ENCODE measurements at places on chromosomes 7 and 10.

DNA sequence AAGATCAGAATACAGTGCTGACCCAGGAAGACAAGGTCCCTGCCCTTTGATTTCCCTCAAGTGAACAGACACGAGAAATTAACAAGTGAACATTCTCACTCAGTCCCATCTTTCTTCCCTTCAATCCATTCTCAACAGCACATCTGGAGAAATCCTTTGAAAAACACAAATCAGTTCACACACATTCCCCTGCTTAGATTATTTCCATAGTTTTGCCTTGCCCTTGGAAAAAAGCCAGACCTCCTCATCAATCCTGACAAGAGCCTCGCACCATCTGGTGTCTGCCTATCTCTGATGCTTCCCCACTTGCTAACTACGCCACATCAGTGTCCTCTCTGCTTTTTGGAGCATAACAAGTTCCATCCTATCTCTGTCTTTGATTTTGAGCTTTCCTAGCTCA, 94.4 kb upstream of the KIAA1217 start:
- no peak for DNase-seq

- DNase-seq = no peak
Measured at GRCh38 chr10:113983552-113983951, 60.1 kb upstream of the ADRB1 start.

DNA sequence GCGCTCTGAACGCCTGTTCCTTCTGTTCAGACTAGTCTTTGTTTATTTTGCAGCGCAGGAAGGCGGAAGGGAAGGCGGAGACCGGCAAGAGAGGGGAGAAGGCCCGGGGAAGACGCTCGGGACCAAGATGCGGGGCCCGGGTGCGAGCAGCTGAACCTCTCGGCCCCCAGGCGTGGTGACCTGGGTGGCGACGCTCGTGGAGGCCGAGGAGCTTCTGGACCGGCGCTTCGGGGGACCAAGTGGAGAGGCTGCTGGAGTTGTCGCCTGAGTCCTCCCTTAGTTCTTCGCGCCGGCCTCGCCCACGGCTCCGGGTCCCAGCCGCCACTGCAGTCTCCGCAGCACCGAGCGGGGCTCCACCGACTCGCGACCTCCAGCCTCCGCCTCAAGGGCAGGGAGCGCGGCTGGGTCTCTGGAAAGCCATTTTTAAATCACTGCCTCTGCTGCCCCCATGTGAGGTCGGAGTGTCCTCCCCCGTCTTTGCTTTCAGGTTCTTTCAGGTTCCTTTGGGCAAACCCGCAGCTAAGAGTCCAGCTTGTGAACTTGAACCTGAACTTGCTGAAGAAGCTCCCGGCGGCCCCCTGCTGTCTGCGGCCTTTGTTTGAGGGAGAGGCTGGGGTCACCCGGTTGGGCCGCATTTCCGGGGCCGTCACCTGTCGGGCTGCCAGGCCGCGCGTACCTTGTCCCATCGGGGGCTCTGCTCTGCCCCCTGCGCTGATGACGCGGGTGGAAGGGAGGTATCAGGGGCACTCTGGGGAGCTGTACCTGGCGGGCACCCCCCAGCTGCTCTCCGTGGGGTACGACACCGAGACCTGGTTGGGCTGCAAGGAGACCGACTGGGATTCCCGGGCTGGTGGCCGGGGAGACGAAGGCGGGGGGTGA, 136.0 kb downstream of the KIF20B start:
- peak; percentile 24 for DNase-seq

DNA sequence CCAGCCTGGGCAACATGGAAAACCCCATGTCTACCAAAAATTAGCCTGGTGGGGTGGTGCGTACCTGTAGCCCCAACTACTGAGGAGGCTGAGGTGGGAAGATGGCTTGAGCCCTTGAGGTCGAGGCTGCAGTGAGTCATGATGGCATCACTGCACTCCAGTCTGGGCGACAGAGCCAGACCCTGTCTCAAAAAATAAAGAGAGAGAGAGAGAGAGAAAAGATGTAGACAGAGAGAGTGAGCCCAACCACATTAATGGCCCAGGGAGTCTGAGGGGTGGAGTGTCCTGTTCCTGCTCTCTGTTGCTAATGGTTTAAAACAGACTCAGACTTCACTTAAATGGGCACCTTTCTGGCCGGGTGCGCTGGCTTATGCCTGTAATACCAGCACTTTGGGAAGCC, 455.7 kb upstream of the GALNT17 start:
- DNase-seq = no peak

- DNase-seq = no peak
Measured at GRCh38 chr7:50321487-50322067, 17.1 kb downstream of the IKZF1 start.

- no peak for DNase-seq
Measured at GRCh38 chr10:5574642-5575131, 49.9 kb downstream of the CALML3 start.

- peak; percentile 99 for DNase-seq
Measured at GRCh38 chr7:12715372-12716133, 28.1 kb downstream of the ARL4A start.

DNA sequence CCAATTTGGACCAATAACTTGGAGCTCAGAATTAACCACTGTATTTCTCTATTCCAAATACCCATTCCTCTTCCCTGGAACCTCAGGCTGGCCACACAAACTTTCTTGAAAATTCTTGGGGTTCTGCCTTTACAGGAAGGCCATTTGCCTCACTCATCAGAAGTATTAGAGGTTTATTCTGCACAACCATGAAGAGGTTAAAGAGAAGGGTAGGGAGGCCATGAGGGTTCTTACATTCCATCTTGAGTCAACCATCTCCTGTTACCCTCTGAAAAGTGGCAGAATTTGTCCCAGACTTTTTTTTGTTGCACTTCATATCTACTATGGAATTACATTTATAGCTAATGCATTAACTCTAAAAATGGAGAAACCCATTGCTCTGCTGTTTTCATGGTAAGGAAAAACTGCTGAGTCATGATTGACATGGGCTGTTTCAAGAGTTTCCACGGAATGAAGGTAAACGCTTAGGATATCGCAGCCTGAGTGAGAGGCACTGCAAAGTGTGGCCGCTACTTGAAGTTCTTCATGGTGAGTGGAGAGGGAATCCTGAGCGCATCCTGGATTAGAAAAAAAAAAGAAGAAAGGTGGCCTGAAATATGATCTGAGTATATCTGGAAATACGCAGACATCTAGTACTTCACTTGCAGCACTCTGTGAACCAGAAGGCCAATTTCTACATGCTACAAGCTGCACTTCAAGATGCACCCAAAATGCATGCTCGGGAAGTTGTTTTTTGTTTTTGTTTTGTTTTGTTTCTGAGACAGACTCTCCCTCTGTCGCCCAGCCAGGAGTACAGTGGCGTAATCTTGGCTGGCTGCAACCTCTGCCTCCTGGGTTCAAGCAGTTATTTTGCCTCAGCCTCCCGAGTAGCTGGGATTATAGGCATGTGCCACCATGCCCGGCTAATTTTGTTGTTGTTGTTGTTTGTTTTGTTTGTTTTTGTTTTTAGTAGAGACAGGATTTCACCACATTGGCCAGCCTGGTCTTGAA, 83.7 kb downstream of the KIAA1217 start:
- DNase-seq = no peak

GRCh38 chr7:127655720-127656119, 3.7 kb downstream of the SND1 start:
- DNase-seq = no peak

GRCh38 chr7:8684426-8684825, 251.0 kb downstream of the NXPH1 start:
- no peak for DNase-seq

DNA sequence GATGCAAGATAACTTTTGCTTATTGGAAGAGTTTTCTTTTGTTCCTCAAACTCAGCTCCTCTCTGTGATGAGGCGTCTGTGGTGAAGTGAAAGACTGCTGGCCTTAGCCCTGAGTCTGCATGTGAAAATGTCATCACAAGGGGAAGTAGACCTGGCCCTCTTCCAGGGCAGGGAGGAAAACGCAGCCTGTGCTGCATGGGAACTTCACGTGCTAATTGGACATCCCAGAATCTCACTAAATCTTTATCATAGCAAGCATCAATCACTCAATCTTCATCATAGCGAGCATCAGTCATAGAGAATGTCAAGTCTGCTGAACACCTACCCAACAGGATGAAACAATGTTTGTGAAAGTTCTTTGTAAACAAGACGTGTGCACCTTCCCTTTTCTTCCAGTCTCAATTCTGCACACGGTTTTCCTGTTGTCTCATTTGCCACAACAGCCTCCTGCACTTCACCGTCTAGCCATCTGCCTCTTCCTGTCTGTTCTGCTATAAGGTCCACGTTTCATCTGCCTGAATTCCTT, 314.6 kb downstream of the FRMD4A start:
- no peak for DNase-seq

GRCh38 chr10:126080879-126081411, 184.6 kb downstream of the FANK1 start:
- DNase-seq = peak; percentile 91

DNA sequence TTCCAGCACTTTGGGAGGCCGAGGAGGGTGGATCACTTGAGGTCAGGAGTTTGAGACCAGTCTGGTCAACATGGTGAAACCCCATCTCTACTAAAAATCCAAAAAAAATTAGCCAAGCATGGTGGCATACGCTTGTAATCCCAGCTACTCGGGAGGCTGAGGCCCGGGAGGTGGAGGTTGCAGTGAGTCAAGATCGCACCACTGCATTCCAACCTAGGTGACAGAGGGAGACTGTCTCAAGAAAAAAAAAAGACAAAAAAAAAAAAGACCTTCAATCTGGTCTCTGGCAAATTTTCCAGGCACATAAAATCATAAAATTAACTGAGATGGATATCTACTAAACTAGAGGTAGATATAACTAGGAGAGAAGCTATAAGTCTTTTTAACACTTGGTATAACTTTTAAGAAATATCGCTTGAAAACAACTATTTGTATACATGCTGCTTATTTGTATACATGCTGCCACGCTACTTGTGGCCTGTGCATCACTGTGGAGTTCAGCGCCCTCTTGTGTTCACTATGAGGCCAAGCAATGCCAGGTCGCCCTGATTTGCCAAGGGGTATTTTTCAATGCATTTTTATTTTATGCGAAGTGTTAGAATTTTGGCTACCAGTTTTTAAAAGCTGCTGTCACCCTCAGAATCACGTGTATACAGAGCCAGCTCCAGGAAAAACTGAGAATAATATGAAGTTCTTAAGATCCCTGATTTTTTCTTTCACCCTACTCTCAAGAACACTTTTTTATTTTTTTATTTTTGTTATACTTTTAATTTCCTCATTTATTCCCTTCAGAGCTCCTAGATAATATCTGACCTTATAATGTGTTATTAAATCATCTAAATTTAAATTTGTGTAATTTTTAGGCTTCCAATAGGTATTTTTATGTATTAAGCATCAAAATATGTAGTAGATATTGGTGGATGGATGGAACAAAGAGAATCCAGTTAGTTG, 26.7 kb downstream of the CYCS start:
- peak; percentile 71 for DNase-seq

DNA sequence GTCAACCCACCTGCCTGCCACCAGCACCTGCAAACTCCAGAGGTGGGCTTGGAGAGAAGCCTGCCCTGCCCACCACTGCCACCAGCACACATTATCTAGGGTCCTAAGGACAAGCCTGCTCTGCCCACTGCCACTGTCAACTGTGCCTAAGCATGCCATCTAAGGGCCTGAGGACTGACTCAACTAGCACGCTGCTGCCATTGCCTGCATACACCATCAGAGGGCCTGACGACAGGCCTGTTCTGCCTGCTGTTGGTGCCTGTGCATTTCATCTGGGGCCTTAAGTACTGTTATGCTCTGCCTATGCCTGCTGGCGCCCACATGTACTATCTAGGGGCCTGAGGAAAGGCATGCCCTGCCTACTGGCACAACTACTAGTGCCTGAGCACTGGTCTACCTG, 27.0 kb upstream of the LRRD1 start:
- no peak for DNase-seq

DNA sequence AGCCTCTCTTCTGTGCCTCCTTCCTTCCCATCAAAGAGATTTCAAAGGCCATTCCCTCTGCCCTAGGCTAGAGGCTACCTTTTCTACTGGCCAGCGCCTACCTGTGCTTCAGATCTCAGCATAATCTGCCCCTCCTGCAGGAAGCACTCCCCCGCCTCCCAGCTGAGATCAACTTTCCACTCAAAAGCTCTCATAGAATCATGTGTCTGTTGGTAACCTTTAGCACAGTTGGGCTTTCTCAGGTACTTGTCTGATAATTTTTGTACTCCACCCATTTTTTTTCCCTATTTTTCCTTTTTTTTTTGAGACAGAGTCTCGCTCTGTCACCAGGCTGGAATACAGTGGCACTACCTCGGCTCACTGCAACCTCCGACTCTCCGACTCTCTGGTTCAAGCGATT, 231.0 kb upstream of the PRSS58 start:
- no peak for DNase-seq

DNA sequence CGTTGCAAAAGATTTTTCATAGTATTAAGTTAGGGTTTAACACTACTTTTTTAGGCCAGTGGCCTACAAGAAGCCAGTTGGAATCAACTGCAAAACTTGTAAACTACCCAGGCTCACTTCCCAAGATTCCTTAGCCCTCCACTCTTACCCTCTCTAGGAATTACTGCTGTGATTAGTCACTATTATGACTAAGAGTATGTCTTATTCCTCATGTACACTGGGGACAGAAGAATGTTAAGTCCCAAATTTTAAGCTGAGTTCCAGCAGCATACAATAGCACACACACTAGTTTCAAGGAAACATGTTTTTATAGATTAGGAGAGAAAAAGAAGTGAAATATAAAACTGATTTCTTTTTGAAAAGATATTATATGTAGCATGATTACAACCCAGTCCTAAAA, 42.8 kb downstream of the FBXL13 start:
- peak; percentile 13 for DNase-seq

DNA sequence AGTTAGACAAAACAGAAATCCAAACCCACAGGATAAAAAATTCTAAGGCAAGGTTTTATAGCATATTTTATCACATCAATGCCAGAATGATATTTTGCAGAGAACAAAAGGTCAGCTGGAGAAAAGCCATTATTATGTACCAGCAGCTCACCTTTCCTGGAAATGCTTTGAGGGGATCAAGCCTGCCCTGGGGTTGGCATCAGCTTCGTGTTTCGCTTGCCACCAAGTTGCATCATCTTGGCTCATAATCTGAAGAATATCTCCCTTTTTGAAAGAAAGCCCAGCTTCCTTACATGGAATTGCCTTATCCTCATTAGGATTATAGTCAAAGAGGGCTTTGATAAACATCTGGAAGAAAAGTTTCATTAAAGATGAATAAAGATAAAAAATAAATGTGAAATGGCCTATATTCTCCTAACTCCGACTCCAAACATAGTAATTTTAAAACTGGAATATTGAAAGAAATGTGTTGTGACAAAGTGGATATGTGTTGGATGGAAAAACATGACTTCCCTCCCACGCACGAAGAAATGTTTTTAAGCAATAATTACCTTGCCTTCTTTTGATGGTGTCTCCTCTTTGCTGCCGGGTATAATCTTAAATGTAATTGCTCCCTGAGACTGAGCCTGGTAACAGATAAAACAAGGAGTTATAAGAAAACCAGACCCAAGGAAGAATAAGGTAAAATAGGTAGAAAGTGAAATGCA, 121.3 kb upstream of the ODAD2 start:
- DNase-seq = peak; percentile 29

- DNase-seq = peak; percentile 33
Measured at GRCh38 chr7:143015926-143016490, 10.9 kb downstream of the OR9A2 start.

GRCh38 chr10:97270523-97271154, 21.8 kb downstream of the ARHGAP19 start:
- DNase-seq = peak; percentile 51

GRCh38 chr10:71460615-71461014, 63.9 kb downstream of the CDH23 start:
- DNase-seq = no peak
